Naive thymus-derived CD8-positive, alpha-beta T cell (primary cell): ENCODE measurements at places on chromosomes 7 and 10.

DNA sequence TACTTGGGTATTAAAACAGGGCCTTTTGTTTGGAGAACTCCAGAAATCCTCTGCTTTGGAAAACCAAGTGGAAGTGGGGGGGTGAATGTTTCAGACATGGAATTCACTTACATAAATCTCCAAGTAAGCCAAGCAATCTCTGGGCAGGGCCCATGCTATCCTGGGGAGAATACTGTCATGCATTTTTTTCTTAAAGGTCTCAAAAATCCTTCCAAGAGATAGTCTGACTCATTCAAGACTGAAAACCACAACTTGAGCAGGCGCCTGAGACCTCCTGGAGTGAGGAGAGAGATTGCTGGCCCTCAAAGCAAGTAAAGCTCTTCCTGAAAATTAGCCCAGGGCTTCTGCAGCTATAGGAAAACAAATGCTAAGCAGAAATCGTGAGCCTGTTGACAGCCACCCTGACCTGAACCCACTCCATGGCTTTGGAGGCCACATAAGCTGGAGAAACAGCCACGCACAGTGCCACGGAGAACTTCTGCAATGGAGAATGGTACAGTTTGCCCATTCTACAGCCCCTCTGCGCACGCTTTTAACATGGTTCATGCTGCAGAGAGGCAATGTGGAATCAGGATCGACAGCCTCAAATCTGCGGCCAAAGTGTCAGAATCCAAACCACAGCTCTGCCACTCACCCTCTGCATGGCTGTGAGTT is 203.1 kb upstream of the AUTS2 start:
- no peak for DNase-seq

- no peak for DNase-seq
Observed at GRCh38 chr7:65295409-65295808, 78.2 kb upstream of the ZNF92 start.

DNA sequence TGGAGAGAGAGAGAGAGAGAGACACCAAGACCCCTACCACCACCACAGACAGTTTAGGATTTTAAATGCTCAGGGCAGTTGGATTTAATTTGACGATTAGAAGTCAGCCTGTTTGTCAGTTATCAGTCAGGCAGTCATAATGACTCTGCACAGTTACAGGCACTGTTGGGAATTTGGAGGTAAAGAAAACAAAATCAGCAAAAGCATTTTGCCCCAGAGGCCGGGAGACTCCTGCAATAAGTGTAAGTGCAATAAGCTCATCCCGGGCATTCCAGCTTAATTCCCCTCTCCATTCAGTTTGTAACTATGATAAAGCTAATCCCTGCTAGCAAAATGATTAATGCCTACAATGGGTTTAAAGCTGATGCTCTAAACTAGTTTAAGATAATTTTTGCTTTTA is 13.5 kb downstream of the SEMA3C start:
- DNase-seq: no peak

- peak; percentile 99 for DNase-seq
Observed at GRCh38 chr7:143287935-143288826, at the start of gene CASP2. CASP2 (plus strand) TSS chr7:143288351; CDS start chr7:143288456, 105 bp downstream.

DNA sequence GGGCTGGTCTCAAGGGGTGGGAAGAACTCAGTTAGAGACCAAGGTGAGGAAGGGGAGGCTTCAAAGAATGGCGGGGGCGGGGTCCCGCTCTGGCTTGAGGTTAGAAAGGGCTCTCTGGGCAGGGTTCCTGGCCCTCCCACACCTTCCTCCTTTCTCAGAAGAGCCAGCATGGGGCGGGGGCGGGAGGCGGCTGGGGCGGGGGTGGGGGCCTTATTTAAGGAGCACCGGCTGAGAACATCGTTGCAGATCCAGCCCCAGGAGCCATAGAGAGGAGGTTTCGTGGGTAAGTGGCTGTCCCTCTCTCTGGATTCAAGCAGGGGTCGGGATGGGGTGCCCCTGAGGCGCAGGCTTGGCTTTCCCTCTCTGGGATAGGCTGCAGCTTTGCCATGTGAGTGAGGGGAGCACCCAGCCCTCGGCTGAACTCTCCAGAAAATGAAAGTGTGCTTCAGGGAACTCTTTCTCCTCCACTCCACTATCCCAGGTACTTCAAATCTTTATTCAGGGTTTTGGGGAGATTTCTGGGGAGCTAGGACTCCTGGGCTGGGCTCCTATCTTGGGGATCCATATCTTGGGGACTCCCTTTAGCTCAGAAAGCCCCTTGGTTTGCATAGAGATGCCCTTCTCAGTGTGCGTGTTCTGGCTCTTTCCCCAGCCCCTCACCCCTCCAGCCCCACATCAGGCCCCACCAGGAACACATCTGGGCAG is 3.3 kb upstream of the CUEDC2 start:
- DNase-seq: peak; percentile 20

- no peak for DNase-seq
Observed at GRCh38 chr7:133253519-133253875, 619 bp downstream of the EXOC4 start.

DNA sequence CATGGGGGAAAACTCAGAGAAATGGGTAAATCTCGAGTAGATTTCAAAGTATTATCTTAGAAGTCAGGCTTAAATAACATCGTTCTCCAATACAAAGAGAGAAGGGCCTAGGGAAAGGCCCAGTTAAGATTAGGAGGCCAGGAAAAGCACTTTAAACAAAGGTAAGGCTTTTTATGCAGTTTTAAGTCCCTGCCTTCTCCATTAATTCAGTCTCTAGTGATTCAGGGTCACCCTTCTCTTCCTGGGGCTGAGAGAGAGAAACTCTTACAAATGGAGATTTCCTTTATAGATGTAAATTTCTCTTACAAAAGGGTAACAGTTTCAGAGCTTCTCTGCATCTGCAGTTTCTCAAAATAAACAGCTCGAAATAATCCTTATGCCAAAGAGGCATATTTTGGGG is 179.3 kb downstream of the HECW1 start:
- DNase-seq: no peak

DNA sequence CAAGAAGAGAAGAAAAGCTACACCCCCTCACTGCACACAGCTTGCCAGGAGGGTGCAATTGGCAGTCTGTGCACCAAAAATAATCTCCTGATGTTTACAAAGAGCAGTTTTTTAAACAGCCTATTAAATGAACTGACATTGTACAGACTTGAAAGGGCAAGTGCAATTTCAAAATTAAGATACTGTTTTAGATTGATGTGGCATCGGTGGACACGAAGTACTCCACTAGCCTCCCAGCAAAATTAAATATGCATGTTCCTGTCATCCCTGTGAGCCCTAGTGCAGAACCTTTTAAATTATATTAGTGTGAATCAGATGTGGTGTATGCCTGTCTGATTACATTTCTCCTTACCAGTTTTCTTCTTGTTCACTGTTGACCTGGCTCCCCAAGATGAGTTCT is 87.9 kb downstream of the WIPF3 start:
- no peak for DNase-seq

- DNase-seq: no peak
Observed at GRCh38 chr10:132993271-132994184, 51.2 kb upstream of the CFAP46 start.

GRCh38 chr7:50317221-50317678 is 12.7 kb downstream of the IKZF1 start:
- peak; percentile 82 for DNase-seq

DNA sequence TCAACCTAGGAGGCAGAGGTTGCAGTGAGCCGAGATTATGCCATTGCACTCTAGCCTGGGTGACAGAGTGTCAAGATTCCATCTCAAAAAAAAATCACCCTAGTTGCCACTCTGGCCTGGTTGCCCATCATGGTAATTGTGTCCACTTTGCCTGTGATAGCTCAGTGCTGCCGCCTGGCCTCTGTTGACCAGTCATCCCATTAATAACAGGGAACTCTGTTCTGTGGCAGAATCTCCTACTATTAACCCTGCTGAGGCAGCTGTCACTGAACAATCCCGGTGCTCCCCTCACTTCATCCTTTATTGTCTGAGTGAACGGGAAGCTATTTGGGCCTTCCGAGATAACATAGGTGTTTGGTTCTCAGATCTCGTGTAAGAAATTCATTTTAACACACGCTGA is 14.6 kb downstream of the ZNF3 start:
- no peak for DNase-seq

DNA sequence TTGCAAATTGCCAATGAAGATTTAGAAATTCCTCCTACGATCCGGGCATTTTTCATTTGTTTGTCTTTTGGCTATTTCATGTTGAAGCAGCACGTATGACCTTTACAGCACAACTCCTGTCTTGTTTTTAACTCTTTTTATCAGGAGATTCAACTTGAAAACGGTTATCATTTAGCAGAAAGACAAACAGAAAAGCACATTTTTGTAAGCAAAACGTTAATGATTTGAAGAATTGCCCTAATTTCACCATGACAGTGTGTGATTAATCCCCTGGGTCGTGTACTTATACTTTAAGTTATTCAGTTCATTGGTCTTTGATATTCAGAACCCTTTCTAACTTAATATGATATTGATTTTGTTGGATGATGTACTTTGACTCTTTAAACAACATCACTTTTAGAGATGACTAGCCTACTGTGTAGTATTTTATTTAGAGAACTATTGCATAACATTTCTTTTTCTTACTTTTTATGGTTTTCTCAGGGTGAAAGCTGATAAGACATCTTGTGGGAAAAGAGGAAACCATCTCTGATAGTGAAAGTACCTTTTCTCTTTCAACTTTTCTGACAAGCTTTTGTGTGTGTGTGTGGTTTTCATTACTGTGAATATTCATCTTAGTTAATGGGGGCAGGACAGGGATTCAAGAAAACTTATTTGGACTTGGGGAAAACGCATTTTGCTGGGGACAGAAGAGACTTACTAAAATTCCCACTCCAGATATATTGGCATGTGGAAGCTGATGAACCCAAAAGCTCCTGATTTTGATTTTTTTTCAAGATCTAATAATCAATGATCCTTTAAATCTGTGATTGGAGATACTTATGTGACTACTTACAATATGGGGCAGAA is 8.1 kb downstream of the HHEX start:
- no peak for DNase-seq

DNA sequence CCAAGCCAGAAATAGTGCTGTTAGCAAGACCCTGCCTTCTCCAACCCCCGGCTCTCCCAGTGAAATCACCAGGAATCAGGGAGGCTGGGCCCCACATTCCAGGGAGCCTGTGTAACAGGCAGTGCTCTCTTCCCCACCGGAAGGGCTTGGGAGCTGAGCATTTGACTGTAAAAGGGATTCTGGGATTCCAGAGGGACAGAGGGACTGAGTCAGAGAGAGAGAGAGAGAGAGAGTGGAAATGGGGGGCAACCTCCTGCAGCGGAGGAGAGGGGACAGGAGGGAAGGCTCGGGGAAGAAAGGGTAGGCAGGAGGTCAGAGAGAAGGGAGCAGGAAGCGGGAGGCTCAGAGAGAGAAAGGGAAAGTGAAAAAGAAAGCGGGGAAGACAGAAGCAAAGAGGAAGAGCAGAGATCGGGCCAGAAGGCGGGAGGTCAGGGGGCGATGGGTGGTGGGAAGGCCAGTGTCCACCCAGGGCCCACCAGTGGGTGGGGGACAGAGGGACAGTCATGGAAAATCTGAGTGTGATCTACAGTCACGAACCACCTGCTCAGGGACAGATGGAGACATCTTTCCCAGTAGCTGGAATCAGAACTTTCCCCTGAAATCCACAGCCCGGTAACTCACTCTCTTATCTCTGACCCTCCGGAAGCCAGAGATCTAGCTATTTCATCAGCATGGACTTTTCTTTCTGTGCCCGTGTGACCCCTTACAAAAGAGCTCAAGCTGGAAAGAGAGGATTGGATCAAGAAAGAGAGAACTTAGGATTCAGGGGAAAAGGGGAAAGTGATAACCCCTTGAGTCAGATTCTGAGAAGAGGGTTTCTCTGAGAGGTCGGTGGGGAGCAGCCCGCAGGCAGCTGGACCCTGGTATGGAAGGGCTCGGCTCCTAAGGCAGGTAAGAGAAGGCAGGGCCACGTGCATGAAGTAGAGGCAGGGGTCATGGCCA is 4.6 kb upstream of the SERPINE1 start:
- DNase-seq: no peak

- no peak for DNase-seq
Observed at GRCh38 chr10:5268743-5269142, 72.1 kb downstream of the AKR1C4 start.

DNA sequence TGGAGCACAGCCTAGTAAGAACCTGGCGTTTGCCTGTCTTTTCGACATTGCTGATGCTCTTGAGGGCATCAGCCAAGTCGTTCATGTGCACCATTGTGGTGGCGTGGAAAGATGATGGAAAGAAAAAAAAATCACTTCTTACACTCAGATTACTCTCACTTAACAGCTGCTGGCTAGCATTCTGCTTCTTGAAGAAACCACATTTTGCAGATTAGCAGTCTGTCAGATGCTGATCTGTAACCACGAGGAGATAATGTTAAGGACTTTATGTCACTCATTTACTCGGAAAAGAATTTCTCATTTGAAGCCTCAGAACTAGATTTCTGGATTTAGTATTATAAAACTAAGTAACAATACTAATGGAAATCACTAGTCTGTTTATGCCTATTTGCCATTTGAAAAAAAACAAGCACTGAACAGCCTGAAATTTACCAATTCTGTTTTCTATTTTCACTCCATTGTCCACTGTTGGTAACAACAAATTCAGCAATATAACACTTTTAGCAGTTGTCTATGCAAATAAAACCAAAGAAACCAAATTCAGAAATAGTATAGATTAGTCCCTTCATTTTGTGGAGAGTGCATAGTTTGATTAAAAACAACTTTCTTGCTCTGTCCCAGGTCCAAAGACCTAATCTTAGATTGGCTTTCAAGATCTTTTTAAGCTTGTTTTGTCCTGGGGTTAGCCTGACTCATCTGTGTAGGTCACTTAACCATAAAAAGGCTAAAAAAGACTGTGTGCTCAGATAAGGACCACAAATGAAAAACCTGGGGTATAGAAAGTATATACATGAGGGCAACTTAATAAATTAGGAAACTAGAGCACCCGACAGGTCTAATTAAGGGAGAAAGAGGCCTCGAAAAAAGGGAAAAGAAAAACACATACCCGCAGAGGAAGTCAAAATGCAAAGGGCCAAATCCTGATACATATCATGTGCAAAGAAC is 67.5 kb downstream of the NT5C2 start:
- DNase-seq: no peak
